ENCODE measurements at places on chromosomes 5 and 9.

GRCh38 chr9:119278171-119278570 is 91.1 kb downstream of the BRINP1 start:
- no peak for DNase-seq

GRCh38 chr5:115487756-115488155 is 56.8 kb downstream of the FEM1C start:
- no peak for DNase-seq

DNA sequence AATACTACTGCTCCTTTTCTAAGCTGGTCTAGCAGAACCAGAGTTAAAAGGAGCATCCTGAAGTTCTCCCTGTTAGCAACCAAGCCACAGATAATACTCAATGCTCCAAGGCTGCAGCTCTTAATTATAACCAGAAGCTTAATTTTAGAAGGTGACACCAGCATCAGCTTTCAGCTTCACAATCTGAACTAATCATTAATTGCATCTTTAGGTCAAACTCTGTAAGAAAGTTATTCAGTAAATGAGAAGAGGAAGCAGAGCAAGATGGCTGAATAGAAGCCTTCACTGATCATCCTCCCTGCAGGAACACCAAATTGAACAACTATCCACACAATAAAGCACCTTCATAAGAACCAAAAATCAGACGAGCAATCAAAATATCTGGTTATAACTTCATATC is 38.5 kb downstream of the APBA1 start:
- no peak for DNase-seq

DNA sequence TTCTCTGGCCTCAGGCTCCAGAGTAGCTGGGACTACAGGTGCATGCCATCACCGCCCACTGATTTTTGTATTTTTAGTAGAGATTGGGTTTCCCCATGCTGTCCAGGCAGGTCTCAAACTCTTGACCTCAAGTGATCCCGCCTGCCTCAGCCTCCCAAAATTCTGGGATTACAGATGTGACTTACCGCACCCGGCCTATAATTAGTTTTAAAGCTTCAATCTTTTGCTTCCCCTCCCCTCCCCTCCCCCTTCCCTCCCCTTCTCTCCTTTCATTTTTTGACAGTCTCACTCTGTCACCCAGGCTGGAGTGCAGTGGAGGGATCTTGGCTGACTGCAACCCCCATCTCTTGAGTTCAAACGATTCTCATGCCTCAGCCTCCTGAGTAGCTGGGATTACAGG is 433.3 kb upstream of the EDIL3 start:
- no peak for DNase-seq

DNA sequence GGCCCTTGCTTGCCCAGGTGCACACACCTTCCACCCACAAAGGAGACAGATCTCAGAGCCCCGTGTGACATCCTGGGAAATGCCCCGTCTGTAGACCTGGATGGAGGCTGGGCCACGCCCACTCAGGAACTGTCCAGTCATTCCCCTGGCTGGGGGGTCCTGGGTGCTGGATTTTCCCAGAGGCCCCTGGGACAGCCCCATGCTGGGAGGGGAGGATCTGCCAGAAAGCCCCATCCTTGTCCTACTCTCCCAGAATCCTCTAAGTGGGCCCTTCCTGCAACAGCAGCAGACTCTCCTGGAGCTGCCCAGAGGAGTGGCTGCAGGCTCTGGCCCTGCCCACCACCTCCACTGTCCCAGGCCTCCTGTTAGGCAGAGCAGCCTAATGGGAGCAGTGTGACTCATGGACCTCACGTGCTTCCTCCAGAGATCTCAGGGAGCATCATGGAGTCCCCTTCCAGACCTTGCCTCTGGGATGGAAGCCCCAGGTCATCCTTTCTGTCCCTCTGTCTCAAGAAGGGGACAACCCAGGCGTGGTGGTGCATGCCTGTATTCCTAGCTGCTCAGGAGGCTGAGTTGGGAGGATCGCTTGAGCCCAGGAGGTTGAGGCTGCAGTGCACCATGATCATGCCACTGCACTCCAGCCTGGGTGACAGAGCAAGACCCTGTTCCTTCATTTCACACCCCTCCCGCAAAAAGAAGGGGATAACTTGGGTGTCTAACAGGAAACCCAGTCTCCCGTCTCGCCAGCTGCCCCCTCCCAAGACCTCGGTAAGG is 51.7 kb downstream of the JADE2 start:
- no peak for DNase-seq

- no peak for DNase-seq
These were observed 214.5 kb upstream of the GRAMD2B start for GRCh38 chr5:126208691-126209090.

DNA sequence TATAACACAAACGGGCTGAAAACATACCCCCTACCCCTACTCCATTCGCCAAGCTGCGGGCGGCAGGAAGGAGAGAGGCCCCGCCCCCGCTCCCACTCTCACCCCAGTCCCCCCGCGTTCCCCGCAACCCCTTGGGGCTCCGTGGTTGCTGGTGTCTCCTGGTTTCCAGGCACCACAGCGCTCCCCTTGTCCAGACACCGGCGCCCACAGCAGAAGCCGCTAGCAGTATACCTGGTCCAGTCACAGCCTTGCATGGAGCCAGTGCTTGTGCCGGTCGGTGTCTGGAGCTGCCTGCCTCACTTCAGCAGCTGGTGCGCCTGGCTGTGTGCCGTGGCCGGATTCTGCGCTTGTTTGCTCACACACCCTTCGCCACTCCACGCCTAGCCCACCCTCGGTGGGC is 240.5 kb upstream of the DAB2 start:
- DNase-seq, result no peak

DNA sequence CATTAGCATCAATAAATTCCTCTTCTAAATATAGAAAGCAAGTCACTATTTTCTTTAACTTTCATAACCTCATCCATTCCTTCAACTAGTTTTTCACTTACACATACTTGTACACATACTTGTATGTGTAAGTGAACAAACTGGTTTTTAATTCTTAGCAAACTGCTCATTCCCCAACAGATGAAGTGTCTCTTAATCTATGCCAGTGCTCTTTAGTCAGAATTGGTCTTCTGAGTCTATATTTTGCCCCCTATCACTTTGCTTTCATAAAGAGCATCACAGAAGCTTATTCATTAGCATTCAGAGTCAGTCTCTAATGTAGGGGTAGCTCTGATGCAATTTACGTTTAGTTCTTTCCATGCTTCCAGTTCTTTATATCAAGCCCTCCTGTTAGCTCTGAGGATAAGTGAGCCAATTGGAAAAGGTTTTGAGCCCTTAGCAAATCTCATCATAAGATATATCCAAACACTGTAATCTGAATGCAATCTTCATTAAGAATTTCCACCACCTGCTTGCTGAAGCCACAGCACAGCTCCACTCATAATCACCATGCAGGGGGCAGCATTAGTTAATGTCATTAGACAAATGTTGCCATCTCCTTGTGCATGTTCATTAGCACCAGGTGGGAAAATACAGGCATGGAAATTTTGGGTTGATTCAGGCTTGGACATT is 178.5 kb upstream of the SLC24A2 start:
- DNase-seq, result peak; percentile 4

GRCh38 chr9:133935328-133936005 is 56.7 kb downstream of the VAV2 start:
- no peak for DNase-seq

- no peak for DNase-seq
These were observed 89.4 kb upstream of the SH3PXD2B start for GRCh38 chr5:172543484-172544298.

- DNase-seq, result no peak
These were observed 4.9 kb upstream of the RARS1 start for GRCh38 chr5:168481330-168481788.

- no peak for DNase-seq
These were observed 70.3 kb upstream of the RARS1 start for GRCh38 chr5:168415971-168416370.

GRCh38 chr5:147727200-147727599 is 55.3 kb downstream of the JAKMIP2 start:
- DNase-seq, result no peak

DNA sequence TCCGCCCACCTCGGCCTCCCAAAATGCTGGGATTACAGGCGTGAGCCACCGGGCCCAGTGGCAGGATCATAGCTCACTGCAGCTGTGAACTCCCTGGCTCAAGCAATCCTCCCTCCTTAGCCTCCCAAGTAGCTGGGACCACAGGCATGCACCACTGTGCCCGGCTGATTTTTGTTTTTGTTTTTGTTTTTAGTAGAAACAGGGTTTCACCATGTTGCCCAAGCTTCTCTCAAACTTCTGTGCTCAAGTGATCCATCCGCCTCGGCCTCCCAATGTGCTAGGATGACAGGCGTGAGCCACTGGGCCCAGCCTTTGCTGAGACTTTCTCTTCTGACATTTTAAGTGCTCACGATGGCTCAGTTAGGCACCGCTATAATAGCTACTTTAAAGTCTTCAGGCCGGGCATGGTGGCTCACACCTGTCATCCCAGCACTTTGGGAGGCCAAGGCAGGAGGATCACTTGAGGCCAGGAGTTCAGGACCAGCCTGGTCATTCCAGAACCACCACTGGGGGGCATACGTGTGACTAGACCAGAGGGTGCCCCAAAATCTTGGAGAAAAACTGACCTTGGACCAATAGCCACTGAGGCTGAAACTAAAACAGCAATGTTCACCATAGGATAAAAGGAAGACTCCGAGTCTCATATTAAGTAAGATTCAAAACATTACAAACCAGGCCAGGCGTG is 3.1 kb upstream of the ENTPD8 start:
- no peak for DNase-seq

- DNase-seq, result no peak
These were observed 6.7 kb downstream of the TXN start for GRCh38 chr9:110249603-110250002.

DNA sequence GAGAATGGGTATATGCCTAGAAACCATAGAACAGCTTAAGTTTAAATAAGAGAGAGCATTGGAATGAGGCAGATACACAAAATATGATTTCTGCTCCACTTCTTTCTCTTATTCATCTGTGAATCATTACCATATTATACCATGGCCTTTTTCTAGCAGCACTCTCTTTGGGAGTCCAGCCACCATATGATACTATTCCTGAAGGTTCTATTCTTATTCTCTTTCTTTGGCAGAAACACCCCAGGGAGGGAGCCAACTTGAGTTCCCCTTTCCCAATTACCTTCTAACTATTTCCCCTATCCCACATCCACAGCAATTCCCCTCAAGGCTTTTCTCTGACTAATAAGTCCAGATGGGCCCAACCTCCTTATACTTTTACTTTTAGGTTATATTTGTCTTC is 55.9 kb downstream of the NDUFAF2 start:
- DNase-seq, result no peak

DNA sequence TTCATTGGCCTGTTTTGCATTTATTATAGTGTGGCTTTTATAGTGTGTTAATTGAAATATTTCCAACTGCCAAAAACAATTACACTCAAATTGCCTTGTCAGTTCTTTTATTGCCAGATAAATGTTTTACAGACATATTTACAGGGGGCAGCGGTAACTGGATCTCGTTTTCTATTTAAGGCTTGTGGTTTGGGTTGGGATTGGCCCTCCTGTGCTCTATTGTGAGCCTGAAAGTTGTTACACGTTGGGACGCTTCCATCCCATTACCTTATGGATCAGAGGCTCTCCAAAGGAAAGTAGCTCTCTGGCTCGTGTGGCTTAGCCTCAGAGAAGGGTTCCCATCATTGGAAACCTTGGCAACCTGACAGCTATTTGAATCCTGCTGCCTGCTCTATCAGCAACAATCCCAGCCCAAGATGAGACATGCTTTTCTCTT is 20.8 kb downstream of the DNAI1 start:
- no peak for DNase-seq

DNA sequence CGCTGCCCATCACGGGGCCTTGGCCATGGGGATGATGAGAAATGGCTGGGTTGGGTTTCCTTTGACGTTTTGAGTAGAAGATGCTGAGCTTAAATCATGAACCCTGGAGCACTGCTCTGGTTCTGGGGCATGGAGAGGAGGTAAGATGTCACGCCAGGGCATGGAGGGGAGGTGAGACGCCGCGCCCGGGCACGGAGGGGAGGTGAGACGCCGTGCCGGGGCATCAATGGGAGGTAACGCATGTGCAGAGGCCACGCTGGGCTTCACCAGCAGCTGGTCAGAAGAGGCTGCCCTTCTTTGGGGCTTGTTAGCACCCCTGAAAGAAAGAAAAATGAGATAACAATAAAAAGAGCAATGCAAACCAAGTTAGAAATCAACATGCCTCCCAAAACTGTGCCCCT is 322.5 kb upstream of the IRX4 start:
- no peak for DNase-seq

GRCh38 chr9:104286799-104287198 is 192.7 kb downstream of the SMC2 start:
- no peak for DNase-seq

GRCh38 chr5:172444110-172444510 is 10.2 kb downstream of the SH3PXD2B start:
- DNase-seq, result no peak

- DNase-seq, result no peak
These were observed 3.2 kb upstream of the HSD17B3 start for GRCh38 chr9:96305171-96305570.

DNA sequence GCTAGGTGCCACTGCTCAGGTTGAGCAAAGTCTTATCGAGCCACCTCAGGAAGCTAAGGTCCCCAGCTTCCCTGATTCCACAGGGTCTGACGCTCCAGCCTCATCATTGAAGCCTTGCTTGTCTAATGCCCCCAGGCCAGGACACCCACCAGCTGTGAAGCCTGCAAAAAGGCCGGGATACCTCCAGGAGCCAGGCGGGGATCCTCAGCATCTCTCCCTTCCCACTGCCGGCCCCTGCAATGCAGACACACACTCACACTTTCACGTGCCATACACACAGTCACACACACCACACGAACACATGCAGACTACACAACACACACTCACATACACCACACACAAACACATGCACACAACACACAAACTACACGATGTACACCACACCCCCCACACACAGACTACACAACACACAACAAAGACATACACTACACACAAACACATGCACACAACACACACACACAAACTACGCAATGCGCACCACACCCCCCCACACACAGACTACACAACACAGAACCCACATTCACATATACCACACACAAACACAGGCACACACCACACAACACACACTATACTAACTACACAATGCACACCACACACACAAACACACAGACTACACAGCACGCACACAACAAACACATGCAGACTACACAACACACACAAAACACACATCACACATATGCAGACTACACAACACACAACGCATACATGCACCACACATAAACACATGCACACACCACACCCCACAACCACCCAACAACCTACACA is 17.8 kb upstream of the S1PR3 start:
- DNase-seq, result no peak

- DNase-seq, result no peak
These were observed 59.7 kb downstream of the RCL1 start for GRCh38 chr9:4852419-4852818.

GRCh38 chr9:136110082-136111061 is 8.3 kb downstream of the TMEM250 start:
- DNase-seq, result no peak

GRCh38 chr5:154110107-154110453 is 71.3 kb downstream of the MFAP3 start:
- DNase-seq, result no peak
